HT1080 (cell line): ENCODE measurements at places on chromosomes 1 and 21.

DNA sequence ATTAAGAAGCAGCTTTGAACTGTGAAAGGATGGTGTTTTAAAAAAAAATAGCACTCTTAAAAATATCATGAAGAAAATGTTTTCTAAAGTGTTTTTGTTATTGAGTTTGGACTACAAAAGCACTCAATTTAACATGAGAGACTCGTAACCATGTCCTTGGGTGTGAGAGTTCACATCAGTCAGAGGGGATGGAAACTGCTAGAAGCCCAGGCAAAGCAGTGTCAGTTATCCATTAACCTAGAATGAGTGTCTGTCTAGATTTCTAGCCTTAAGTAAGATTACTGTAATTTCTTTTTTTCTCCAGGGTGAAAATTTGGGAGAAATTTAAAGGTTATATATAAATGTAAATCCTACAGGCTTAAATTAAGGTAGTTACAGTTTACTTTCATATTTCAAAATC is 31.7 kb downstream of the SLC5A9 start:
- no peak for DNase-seq

- DNase-seq = peak; percentile 78
These were observed 83.3 kb upstream of the PGBD5 start for GRCh38 chr1:230509281-230509977.

DNA sequence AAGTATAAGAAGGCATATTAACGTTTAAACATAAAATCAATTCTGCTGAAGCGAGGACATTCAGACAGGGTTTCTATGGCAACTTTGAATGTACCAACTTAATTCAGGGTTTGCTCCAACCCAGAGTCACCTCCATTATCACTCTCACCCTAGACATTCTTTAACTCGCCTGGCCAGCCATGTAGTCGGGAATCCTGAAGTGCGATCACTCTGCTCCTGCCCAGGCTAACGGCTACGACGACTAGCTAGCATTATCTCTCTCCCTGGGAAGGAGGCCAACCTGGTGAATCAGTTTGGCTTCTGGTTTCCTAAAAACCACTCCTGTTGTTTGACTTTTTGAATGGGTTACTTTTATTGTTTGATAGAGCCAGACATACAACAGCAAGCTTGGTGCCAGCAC is 38.9 kb upstream of the ZBTB18 start:
- peak; percentile 74 for DNase-seq

DNA sequence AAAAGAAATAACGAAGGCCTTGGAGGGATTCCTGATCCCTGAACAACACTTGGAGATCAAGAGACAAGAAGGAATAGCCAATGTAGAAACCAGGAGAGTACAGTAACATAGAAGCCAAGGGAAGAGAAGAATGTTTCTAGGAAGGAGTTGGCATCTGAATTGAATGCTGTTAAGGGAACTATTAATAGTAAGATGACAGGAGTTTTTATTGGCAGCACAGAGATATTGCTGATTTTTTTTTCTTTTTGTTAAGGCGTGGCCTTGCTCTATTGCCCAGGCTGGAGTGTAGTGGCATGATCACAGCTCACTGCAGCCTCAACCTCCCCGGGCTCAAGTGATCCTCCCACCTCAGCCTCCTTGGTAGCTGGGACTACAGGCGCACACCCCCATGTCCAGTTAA is 9.6 kb upstream of the SFT2D2 start:
- DNase-seq = no peak

DNA sequence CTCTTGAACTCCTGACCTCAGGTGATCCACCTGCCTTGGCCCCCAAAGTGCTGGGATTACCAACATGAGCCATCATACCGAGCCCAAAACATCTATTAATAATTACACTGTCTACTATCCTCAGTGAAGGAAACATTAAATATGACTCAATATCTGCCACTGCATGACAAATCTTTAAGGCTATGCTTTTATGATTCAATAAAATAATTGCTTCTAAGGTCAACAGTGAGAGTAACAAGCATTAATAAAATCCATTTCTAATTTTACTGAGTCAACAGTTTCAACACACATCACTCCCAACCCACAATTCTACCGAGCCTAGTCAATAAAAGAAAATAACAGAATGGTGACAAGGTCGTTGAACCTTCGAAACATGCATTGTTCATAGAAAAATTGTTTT is 125.5 kb upstream of the CHRM3 start:
- no peak for DNase-seq

GRCh38 chr1:114009393-114009792 is 30.1 kb downstream of the OLFML3 start:
- DNase-seq = peak; percentile 50

- DNase-seq = no peak
These were observed 17.4 kb upstream of the GPR153 start for GRCh38 chr1:6278263-6278662.
